ENCODE measurements at places on chromosomes 2 and 18. TPM values are rescaled to one million over a fixed set of nuclear protein-coding genes. Genes with fewer than 3 reads are reported as not detected.
A peak's percentile ranks its signal among the peaks of the same experiment; 100 is the strongest.

The GPAT2 gene
- total RNA-seq, result 10.2 TPM

The RAPH1 gene
- total RNA-seq, result 16.5 TPM

The NT5C1B gene
- total RNA-seq, result not detected

DNA sequence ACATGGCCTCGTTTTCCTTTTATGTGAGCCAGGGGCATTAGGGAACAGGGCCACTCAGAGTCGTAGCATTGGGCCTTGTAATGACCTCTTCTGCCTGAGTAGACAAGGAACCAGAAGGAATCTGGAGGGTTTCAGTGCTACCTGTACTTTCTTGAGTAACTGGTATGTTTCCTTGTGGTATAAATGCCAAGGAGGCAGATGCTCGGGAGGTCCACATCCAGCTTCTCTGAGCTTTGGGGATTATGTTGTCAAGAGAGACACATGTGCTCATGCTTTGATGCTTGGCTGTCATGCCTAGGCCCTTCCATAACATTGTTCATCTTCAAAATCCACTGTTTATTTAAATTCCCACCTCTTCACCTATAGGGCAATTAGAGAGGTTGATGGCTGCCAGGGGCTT, 26.3 kb downstream of the FOSL2 start:
- DNase-seq, result no peak

DNA sequence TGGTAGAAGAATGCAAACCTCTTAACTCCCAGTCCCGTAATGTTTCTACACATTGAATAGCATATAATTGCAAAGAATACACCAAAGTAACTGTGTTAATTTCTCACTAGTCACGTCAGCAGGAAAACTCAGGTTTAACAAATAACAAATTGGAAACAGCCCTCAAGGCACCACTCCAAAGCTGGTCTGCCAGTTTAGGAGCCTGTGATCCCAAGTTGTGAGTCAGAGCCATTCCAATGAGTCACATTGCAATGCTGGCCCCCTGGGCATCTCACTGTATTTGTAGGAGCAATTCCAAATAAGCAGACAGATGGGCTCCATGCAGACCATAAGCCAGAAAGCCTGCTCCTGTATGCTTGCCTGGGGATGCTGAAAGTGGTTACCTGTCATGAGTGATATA, 143.2 kb upstream of the SETBP1 start:
- peak; percentile 95 for DNase-seq

GRCh38 chr2:1837458-1837857, 93.1 kb upstream of the PXDN start:
- no peak for DNase-seq

- peak; percentile 88 for DNase-seq
Measured at GRCh38 chr18:9965711-9966624, 52.2 kb downstream of the VAPA start.

All from fibroblast of the aortic adventitia (primary cell).